ENCODE measurements at places on chromosomes 2 and 18. TPM values are rescaled to one million over a fixed set of nuclear protein-coding genes. Genes with fewer than 3 reads are reported as not detected.

DNA sequence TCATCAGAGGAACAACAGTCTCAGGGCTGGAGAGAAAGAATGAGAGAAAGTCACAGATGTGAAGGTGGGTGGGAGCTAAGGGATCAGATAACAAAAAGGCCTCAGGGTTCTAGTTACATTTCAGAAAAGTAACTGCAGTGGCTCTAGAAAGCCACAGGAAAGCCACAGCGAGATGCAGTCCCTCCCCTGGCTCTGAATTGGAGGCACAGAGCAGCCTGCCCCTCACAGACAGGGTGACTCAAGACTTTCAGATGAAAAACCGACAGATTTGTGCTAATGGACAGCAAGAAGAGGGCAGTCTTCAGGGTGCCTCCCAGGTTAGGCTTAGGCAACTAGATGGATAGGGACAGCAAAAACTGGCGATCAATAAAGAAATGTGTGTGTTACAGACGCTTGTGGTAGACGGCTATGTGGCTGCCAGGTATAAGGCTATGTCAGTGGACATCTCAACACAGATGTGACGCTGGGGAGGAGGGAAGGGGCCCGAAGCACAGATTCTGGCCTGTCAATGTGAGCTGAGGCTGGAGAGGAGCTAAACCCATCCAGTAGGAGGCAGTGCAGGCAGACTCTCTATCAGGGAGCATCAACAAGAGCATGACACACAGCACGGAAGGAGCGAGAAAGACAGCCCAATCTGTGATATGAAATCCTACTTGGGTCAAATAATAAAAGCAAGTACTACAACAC lies 26.2 kb downstream of the UNC50 start:
- no peak for DNase-seq

- DNase-seq: no peak
Measured at GRCh38 chr2:8418721-8419120, 263.1 kb upstream of the ID2 start.

DNA sequence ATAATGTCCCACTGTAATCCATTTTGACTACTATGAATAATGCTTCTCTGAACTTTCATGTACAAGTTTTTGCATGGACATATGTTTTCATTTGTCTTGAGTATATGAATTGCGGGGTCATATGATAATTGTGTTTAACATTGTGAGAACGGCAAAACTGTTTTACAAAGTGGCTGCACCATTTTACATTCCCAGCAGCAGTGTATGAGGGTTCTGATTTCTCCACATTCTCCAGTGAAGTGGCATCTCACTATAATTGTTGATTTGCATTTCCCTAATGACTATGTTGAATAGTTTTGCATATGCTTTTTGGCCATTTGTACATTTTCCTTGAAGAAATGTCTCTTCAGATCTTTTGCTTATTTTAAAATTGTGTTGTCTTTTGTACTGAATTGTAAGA lies 20.1 kb downstream of the NCOA1 start:
- DNase-seq: no peak

DNA sequence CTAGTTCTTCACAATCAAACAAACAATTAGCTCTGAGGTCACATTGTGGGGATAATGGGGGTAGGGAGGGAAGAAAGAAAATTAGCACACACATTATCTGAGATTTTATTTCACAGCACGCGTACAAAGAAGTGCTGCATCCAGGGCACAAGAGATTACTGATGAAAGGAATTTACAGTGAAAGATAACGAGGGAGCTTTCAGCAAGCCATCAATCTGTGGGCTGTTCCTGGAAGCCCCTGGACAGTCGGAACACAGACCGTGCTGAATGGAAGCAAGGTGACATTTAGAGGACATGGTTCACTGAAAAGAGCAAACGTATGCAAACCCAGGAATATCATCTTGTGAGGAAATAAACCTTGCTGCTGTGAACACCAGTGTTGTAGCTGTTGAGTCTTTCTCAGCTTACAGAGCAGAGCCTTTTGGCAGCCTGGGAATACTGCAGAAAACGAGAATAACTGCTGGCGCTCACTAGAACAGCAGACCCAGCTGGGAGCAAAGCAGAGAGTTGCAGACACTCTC lies 63.2 kb downstream of the SCG2 start:
- peak; percentile 28 for DNase-seq

DNA sequence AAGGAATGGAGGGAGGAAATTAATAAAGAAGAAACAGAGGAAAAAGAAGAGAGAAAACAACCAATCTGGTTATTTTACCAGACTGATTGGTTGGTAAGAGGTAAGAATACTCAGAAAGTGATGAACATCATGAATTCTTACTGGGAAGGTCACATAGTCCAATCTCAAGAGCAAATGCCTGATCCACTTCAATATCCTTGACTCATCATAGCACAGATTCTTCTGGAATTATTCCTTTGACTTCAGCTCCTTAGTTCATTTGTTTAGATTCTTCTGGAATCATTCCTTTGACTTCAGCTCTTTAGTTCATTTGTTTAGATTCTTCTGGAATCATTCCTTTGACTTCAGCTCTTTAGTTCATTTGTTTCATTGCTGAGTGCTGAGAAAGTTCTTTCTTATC lies 2030.6 kb upstream of the CELF4 start:
- no peak for DNase-seq

GRCh38 chr18:60040971-60041370 lies 141.2 kb downstream of the PMAIP1 start:
- DNase-seq: no peak

DNA sequence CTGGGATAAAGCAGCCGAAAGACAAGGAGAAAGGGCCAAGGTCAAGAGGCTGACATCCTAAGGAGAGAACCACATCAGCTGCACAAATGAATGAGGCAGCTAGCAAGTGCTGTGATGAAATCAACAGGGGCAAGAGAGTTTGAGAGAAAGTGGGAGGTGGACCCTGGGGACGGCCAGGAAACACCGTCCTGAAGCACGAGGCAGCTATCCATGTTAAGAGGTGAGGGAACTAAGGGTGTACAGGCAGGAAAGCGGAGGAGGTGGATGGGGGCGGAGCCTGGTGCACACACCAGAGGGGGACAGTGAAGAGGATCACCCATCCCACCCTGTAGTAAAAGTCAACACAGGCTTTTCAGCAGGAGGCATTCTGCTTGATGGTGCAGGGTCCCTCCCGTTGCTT lies 52.4 kb downstream of the HDLBP start:
- DNase-seq: no peak

GRCh38 chr18:47689371-47689770 lies 241.1 kb downstream of the SMAD2 start:
- DNase-seq: no peak

GRCh38 chr18:47801817-47802216 lies 128.6 kb downstream of the SMAD2 start:
- no peak for DNase-seq

DNA sequence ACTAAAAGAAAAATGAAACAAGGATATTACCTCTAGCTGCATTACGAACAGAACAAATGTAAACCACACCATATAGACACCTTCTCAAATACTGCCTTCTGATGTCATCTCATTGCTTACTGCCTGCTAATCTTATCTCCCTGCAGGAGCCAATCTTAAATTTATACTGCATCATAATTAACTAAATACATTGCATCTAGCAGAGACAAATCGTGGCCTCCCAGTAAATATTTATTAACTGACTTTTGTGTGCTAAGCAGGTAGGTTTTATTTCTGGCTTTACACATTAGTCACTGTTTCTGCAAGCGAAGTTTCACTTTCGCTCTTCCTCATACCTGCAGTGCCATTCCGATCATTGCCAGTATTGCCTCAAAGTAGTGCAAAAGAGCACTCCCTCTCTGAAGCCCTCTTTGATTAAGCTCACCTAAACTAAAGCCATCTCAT lies 67.5 kb downstream of the SPATS2L start:
- DNase-seq: no peak

DNA sequence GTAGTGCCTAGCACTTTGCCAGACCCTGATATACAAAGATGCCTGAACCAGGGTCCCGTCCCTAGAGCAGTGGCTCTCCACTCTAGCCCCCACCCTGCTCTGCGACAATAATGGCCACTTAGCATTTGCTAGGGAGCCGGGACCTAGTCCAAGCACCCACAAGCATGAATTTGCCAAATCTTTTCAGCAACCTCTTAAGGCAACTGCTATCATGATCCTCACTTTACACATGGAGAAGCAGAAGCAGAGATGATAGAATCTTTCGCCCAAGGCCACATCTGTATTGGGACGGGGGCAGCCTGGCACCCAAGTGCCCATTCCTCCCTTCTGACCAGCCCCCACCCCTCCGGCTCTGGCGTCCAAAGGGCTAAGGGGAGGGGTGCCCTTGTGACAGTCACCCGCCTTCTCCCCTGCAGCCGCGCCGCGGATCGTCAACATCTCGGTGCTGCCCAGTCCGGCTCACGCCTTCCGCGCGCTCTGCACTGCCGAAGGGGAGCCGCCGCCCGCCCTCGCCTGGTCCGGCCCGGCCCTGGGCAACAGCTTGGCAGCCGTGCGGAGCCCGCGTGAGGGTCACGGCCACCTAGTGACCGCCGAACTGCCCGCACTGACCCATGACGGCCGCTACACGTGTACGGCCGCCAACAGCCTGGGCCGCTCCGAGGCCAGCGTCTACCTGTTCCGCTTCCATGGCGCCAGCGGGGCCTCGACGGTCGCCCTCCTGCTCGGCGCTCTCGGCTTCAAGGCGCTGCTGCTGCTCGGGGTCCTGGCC lies 13.0 kb downstream of the SIGLEC15 start:
- DNase-seq: peak; percentile 73

- no peak for DNase-seq
Measured at GRCh38 chr2:102061286-102061699, 69.5 kb downstream of the IL1R2 start.

- DNase-seq: no peak
Measured at GRCh38 chr2:240365971-240366471, 69.4 kb upstream of the GPC1 start.

- no peak for DNase-seq
Measured at GRCh38 chr2:14316594-14316993, 315.9 kb upstream of the LRATD1 start.

GRCh38 chr2:87401726-87402345 lies 346.1 kb upstream of the PLGLB2 start:
- DNase-seq: no peak

GRCh38 chr2:217941886-217942728 lies 60.7 kb downstream of the TNS1 start:
- DNase-seq: no peak

DNA sequence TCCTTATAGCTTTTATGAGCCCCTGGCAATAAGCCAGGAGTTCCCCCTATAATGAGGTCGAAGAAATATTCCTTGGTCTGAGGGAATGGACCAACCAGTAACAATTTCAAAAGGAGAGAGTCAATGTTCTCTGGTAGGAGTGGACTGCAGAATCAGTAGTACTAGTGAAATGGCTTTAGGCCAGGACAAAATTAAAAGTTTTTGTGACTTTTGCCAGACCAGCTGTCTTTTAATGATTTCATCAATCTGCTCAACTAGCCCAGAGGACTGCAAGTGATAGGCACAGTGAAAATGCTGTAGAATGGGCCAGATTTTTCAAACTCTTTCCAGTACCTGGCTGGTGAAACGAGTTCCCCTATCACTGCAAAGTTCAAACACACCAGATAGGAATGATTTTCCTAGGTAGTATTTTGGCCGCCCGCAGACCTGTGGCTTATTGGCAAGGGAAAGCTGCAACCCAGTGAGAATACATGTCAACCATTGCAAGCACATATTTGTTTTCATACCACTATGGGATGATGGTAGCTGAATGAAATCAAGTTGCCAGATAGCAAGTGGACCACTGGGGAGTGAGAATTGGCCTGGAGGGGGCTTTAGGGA lies 45.5 kb downstream of the CERS6 start:
- DNase-seq: no peak

GRCh38 chr2:8312861-8313830 lies 368.7 kb upstream of the ID2 start:
- DNase-seq: peak; percentile 16

DNA sequence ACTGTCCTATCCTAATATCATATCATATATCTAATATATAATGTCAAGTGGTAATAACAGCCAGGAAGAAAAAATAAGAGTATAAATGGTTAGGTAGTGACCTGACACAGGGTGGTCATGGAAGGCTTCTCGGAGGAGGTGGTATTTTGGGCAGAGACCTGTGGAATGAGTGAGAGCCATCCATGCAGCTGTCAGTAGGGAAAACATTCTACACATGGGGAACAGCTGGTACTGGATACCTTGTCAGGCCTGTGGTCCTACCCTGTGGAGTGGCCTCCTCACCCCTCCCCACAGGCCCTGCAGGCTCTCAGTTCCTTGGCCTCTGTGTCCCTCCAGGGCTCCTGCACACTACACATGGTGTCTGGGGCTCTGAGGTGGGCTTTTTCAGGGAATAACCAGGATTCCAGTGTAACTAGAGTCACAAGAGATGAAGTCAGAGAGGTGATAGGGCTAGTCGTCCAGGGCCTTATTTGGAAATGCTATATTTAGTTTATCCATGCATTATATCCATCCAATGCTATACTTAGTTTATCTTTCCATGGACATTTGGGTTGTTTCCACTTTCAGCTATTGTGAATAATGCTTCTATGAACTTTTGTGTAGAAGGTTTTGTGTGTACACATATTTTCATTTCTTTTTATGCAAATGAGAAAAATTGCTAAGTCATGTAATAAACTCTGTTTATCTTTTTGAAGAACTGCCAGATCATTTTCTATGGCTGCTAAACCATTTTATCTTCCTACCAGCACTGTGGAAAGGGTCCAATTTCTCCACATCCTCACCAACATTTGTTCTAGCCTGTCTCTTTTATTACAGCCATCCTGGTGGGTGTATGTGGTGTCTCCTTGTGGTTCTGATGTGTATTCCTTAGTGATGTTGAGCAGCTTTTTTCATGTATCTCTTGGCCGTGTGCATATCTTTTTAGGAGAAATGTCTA lies 75.6 kb downstream of the TPGS2 start:
- DNase-seq: no peak

DNA sequence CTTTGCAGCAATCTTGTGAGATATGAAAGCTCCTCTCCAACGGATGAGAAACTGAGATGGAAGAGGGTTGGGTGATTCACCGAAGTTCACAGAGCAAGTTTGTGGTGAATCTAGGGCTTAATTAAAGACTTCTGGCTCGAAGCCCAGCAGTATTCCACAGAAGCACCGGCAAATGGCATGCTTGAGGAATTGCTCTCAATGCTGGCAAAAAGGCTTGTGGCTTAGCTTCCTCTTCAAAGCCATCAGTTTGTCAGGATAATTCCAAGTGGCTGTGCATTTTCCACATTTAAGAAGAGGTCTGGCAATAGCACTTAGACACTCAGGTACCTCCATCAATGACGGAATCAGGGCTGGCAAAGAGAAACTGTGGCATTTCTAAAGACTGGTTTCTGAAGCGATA lies 98.7 kb upstream of the SLC66A3 start:
- DNase-seq: no peak

DNA sequence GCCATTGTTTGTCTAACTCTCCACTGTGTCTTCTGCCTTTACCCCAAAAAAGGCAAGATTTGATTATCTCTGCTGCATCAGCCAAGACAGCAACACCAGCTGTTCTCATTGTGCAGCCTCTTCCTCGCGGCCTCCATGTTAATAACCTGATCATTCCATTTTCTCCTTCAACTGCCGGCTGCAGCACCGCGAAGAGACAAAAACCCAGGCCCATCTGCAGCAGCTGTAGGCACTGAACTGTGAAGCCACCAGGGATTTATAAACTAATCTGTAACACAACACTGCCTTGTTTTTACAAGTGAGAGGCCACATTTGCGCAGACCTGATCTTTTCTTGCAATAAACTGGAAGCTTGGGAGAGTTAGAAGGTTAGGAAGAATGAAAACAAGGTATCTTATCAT lies 147.8 kb downstream of the SATB2 start:
- no peak for DNase-seq

GRCh38 chr2:156630579-156631337 lies 194.6 kb downstream of the GPD2 start:
- DNase-seq: no peak

GRCh38 chr18:2522112-2522511 lies 49.2 kb downstream of the METTL4 start:
- no peak for DNase-seq

ECEL1 gene
- 8.5 TPM for polyA plus RNA-seq

EN1 gene
- not detected for polyA plus RNA-seq

IL36B gene
- polyA plus RNA-seq: not detected
